ENCODE measurements at places on chromosomes 3 and 15.

- no peak for DNase-seq
Measured at GRCh38 chr3:34360713-34361112, 562.3 kb downstream of the PDCD6IP start.

DNA sequence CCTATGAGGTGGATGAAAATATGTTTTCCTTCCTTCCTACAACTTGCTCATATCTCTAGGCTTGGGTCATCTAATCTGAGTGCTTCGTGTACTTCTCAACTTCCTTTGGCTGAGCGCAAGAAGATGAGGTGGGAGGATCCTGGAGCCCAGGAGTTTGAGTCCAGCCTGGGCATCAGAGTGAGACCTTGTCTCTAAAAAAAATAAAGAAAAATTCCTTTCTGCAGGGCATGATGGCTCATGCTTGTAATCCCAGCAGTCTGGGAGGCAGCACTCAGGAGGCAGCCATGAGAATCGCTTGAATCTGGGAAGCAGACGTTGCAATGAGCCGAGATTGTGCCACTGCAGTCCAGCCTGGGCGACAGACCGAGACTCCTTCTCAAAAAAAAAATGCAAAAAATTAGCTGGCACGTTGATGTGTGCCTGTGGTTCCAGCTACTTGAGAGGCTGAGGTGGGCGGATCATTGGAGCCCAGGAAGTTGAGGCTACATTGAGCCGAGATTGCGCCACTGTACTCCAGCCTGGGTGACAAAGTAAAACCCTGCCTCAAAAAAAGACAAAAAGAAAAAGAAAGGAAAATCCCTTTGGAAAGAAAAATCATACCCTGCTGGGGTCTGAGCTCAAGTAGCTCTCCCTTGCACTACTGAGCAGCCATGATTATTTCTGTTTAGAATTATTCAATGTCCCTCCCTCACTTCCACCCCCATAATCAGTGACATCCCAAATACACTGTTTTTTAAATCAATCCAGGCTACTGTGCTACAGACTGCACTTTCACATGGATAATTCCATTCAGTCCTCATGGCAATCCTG lies 28.0 kb upstream of the RAB11A start:
- DNase-seq: no peak

DNA sequence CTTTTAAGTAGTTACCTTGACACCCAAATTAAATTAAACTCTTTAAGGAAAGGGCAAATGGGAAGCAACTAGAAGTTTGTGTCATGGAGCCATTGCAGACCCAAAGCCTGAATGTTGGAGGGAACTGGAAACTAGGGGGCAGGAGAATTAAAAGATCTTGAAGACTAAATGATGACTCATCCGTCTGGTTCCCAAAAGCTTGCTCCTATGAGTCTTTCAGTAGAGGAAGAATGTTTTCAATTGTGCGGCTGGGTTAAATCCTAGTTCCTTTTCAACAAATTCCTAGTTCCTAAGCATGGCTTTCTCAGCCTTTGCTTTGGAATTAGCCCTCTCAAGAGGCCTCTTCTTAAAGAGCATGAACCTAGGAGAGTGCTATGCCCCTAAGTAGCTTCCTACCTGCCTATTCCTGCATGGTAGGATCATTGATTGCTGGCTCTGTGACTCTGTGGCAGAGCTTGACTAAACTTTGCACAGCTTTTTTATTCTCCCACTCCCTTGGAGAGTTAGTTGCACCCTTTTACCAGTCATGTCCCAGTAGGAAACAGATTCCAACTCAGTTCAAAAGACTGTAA lies 17.7 kb downstream of the CLEC3B start:
- DNase-seq: no peak

DNA sequence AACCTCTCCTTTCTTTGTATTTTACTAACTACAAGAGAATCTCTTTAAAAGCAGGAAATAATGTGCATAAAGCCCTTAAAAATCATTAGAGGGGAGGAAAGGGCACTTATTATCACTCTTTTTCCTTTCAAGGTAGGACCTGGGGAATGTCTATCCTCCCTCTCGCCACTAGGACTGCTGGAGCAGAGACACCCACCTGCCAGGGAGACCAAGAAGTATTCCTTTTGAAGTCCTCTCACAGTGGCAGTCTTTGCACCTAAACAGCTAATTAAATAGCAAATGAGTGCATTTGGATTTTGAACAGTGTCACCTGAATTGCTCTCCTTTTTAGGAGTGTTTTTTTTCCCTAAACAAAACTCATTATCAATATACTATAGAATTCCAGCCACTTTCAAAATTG lies 874.1 kb downstream of the ZPLD1 start:
- DNase-seq: no peak

DNA sequence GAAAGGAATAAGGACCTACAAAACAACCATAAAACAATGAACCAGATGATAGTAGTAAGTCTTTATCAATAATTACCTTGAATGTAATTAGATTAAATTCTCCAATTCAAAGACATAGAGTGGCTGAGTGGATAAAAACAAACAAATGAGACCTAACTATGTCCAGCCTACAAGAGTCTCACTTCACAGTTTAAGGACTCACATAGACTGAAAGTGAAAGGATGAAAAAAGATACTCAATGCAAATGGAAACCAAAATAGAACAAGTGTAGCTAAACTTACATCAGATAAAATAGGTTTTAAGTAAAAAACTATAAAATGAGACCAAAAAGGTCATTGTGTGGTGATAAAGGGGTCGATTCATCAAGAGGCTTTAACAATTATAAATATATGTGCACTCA lies 21.9 kb upstream of the NR1I2 start:
- DNase-seq: no peak
